CD4-positive, CD25-positive, alpha-beta regulatory T cell (primary cell): ENCODE measurements at places on chromosomes 4 and X. TPM values are rescaled to one million over a fixed set of nuclear protein-coding genes. Genes with fewer than 3 reads are reported as not detected.

The SSX4B gene
- not detected for total RNA-seq

DNA sequence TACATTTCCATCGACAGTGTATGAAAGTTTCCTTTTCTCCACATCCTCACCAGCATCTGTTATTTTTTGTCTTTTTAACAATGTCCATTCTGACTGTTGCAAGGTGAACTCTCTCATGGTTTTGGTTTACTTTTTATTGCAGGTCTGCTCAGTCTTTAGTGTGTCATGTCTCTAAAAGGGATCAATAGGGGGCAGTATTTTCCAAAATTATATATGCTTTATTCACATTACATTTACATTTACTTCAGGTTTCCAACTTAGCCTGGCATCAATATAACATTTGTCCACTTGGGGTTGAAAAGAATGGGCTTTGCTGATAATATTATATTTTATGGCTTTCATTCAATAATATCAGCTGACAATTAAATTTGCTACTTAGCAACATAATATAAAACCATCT, 265.0 kb upstream of the SLITRK2 start:
- H3K4me1 ChIP-seq: no peaks in the 10 kb centered on the region
- H3K36me3 ChIP-seq: no peaks in the 10 kb centered on the region
- no peak for DNase-seq
- H3K4me3 ChIP-seq: no peak overlapping the region
- no peak overlapping the region for H3K27ac ChIP-seq
- H3K27me3 ChIP-seq: no peaks in the 10 kb centered on the region

The RNF150 gene
- total RNA-seq: 0.07 TPM

DNA sequence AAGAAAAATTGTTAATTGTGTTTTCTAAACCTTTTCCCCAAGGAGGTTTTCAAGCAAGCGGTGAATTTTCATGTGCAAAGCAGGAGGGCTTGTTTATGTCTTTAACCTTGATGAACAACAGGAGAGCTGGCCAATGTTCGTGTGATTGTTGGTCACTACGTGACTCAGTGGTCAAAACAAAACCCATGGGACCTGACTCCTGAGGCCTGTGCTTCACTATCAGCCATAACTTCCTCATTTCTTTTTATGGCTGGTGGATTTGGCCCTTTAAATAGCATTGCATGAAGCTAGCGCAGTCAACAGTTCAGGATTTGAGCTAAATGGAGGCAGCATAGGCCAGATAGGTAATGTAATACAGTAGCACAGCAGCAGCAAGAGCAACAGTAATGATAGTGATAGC, 80.5 kb downstream of the MID1IP1 start:
- no peaks in the 10 kb centered on the region for H3K4me1 ChIP-seq
- no peak for DNase-seq

- no peak for DNase-seq
- no peaks in the 10 kb centered on the region for H3K4me1 ChIP-seq
- H3K27me3 ChIP-seq: no peaks in the 10 kb centered on the region
- no peak overlapping the region for H3K4me3 ChIP-seq
- no peak overlapping the region for H3K27ac ChIP-seq
- no peaks in the 10 kb centered on the region for H3K36me3 ChIP-seq
Measured at GRCh38 chrX:120781403-120781802, 94.3 kb downstream of the CT47B1 start.

DNA sequence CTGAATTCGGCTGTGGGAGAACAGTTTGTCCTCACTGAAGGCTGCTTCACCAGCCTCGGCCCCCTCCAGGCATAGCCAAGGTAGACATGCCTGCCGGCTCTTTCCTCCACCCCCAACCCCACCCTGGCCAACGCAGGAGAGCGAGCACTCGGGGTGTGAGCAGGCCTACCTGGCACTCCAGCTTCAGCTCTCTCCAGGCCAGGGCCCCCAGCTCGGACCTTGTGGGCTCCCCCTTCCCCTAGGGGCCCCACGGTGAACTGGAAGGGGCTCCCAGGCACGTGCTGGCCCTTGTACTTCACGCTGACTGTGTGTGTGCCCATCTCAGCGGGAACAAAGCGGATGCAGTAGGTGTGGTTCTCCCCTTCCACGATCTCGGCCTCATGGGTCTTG, 22.4 kb downstream of the FLNA start:
- peak overlapping the region; percentile 68 for H3K27ac ChIP-seq
- no peaks in the 10 kb centered on the region for H3K27me3 ChIP-seq
- H3K36me3 ChIP-seq: peaks cover 49% of the 10 kb centered on the region
- DNase-seq: no peak
- no peak overlapping the region for H3K4me3 ChIP-seq
- H3K4me1 ChIP-seq: peaks cover 98% of the 10 kb centered on the region

The MGAT4D gene
- not detected for total RNA-seq

- no peaks in the 10 kb centered on the region for H3K27me3 ChIP-seq
- H3K4me1 ChIP-seq: no peaks in the 10 kb centered on the region
- H3K36me3 ChIP-seq: no peaks in the 10 kb centered on the region
Measured at GRCh38 chrX:57741107-57741506, 61.0 kb upstream of the NLRP2B start.

- H3K27me3 ChIP-seq: no peaks in the 10 kb centered on the region
- peaks cover 6% of the 10 kb centered on the region for H3K36me3 ChIP-seq
- H3K27ac ChIP-seq: peak overlapping the region; percentile 65
- DNase-seq: no peak
- peaks cover 52% of the 10 kb centered on the region for H3K4me1 ChIP-seq
- H3K4me3 ChIP-seq: peak overlapping the region; percentile 76
Measured at GRCh38 chrX:136767104-136767941, 13.4 kb downstream of the ARHGEF6 start.

The SASH3 gene
- 117 TPM for total RNA-seq

DNA sequence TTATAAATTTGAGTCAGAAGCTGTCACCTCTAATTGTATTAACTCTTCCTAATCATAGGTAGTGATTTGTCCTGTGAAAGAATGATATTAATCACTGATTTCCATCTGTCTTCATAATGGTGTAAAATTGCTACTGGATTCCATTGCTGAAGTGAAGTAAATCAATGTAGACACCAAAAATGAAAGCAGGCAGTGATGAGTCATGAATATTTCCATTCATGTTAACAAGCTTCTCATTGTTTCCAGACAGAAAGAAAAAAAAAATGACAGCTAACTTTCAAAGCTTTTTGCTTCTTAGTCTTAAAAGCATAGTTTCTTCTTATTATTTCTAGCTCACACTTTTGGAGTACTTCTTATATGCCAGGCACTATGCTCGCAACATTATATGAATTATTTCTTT, 21.5 kb downstream of the FAM114A1 start:
- H3K4me1 ChIP-seq: no peaks in the 10 kb centered on the region
- no peaks in the 10 kb centered on the region for H3K27me3 ChIP-seq
- H3K27ac ChIP-seq: no peak overlapping the region
- peak; percentile 75 for DNase-seq
- H3K4me3 ChIP-seq: peak overlapping the region; percentile 45

The UGT2B17 gene
- not detected for total RNA-seq

The MAML3 gene
- total RNA-seq: 1.1 TPM

DNA sequence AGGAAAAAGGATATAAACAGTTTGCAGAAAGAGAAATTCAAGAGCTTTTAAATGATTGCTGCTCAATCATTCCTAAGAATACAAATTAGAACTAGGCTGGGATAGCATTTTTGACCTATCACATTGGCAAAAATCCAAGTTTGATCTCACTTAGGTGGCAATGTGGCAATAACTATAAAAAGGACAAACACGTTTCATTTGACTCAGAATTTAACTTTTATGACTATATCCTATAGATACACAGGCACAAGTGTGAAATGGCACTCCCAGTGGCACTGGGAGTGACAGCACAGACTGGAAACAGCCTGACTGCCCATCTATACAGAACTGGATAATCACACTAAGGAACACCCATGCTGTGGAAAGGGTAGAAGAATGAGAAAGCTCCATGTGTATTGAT, 11.1 kb downstream of the CENPU start:
- H3K4me1 ChIP-seq: no peaks in the 10 kb centered on the region
- no peak for DNase-seq
- H3K27ac ChIP-seq: no peak overlapping the region
- H3K4me3 ChIP-seq: no peak overlapping the region
- H3K36me3 ChIP-seq: peaks cover 4% of the 10 kb centered on the region
- H3K27me3 ChIP-seq: no peaks in the 10 kb centered on the region

The C4orf50 gene
- total RNA-seq: 3.5 TPM

The CD38 gene
- 6.4 TPM for total RNA-seq

GRCh38 chr4:95516528-95517017, 32.2 kb downstream of the UNC5C start:
- H3K27me3 ChIP-seq: no peaks in the 10 kb centered on the region
- H3K36me3 ChIP-seq: no peaks in the 10 kb centered on the region
- no peak for DNase-seq
- no peak overlapping the region for H3K27ac ChIP-seq
- no peaks in the 10 kb centered on the region for H3K4me1 ChIP-seq

The RBMXL3 gene
- total RNA-seq: not detected

DNA sequence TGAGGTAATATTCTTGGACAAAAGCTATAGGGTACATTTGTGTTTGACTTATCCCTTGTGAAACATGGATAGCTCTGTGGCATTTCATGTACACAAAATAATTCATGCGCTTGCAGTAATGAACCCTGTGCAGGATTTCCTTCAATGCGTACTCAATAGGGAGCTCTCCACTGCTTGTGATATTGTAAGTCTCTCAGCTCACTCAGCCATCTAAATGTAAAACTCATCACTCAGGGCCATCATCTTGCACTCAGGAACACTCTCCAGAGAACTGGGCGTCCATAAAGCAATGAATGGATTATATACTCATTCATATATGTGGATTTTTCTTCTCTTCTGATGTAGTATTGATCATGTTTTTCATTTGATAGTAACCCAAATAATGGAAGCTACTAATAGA, 288.1 kb downstream of the DCTD start:
- no peaks in the 10 kb centered on the region for H3K36me3 ChIP-seq
- H3K27me3 ChIP-seq: no peaks in the 10 kb centered on the region
- no peak overlapping the region for H3K27ac ChIP-seq
- no peaks in the 10 kb centered on the region for H3K4me1 ChIP-seq
- DNase-seq: no peak

DNA sequence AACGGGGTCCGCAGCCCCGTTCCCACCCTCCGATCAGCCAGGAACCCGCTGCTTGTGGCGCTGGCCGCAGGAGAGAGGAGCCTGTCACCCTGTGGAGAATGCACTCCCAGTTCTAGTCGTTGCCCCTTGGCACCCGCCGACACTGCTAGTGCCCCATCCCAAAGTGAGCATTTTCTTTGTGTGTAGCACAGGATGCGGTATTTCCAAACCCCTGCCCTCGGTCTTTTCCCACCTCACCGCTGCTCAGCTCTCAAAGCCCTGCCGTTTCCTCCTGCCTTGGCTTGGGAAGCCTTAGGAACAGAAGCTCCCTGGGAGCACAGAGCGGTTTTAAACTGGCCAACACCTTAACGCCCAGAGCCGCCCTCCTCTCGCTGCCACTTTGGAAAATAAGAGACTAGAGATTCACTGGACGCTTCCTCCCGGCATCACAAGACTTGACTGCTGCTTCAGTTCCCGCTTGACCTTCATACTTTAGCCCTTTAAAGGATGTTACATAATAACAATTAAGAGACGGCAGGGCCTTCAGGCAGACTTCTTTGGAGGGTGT, 772 bp downstream of the CYP4V2 start:
- H3K4me1 ChIP-seq: peaks cover 32% of the 10 kb centered on the region
- peak; percentile 55 for DNase-seq
- peaks cover 16% of the 10 kb centered on the region for H3K36me3 ChIP-seq
- peak overlapping the region; percentile 85 for H3K4me3 ChIP-seq
- no peaks in the 10 kb centered on the region for H3K27me3 ChIP-seq

DNA sequence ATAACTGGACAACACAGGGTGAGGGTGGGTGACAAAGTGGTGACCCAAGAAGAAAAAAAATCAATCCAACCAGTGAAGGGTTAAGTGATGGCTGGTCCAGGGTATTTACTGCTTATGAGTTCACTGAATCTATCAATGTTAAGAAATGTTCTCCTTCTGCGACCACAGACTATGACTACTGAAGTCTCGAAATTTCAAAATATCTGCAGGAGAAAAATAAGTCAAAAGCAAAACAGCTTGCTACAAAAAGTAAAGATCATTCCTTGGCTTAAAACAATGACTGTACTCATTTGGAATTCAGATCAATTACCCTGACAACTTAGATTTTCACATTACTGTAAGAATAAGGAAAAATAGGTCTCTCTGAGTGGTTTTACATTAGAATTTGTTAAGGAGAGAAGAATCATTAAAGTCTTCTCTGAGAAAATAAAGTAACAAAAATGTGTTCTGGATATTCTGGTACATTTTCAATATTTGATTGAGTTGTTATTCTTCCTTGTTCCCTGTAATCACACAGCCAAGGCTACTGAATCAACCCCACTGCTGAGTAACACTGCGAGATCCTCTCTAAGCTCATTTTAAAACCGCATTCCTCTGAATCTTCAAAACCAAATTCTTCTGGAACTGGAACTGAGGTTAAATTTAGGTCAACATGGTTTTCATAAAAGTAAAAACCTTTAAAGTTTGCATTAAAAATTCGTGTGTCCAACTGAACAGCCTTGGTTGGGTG, 22.7 kb downstream of the SMPX start:
- no peak overlapping the region for H3K4me3 ChIP-seq
- no peaks in the 10 kb centered on the region for H3K36me3 ChIP-seq
- DNase-seq: no peak
- peaks cover 2% of the 10 kb centered on the region for H3K27me3 ChIP-seq

GRCh38 chrX:78958419-78959116, 13.4 kb downstream of the P2RY10 start:
- no peaks in the 10 kb centered on the region for H3K27me3 ChIP-seq
- peaks cover 53% of the 10 kb centered on the region for H3K36me3 ChIP-seq
- H3K4me1 ChIP-seq: peaks cover 53% of the 10 kb centered on the region
- H3K4me3 ChIP-seq: peak overlapping the region; percentile 55
- peak; percentile 41 for DNase-seq
- peak overlapping the region; percentile 43 for H3K27ac ChIP-seq

DNA sequence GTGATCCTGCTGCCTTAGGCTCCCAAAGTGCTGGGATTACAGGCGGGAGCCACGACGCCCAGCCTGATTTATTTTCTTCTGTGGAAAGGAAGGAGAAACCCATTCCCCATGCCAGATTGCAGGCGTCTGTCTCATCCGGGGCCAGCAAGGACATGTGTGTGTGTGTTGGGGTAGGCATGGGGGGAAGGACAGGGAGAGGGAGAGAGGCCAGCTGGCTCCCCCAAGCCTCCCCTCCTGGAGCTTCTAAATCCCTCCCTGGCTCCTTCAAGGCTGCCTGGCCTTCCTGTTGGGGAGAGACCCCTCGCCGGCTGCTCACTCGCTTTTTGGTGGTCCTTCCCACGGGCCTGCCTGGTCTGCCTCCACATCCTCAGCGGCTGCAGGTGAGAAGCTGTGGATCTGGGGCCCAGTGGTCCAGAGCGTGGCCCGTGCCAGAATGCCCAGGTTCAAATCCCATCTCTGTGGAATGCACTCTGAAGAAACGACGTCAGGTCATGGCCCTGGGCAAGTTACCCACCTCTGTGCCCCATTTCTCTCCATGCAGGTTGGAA, 1.3 kb upstream of the PLXNB3 start:
- H3K4me1 ChIP-seq: no peaks in the 10 kb centered on the region
- H3K4me3 ChIP-seq: no peak overlapping the region
- H3K27ac ChIP-seq: no peak overlapping the region

DNA sequence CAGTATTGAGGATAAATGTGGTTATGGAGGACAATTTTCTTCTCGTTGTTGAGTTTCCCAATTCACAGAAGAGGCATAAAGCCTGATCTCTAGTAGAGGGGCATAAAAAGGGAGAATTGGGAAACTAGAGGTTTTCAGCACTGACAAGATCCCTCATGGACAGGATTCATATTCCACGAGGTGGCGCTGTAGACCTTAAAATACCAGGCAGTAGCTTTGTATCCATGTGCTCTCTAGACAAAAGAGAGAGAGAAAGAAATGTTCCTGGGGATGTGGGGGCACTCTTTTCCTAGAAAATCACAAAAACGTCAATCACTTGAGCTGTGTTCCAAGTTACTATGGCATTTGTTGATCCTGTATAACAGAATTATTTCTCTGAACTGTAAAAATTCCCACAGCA, 128.3 kb downstream of the MAGEE1 start:
- DNase-seq: no peak
- H3K4me3 ChIP-seq: no peak overlapping the region
- H3K27ac ChIP-seq: no peak overlapping the region
- H3K36me3 ChIP-seq: no peaks in the 10 kb centered on the region
- no peaks in the 10 kb centered on the region for H3K27me3 ChIP-seq
